NK-92 treated with Interleukin-12 subunit alpha and Interleukin-12 subunit beta, amount 100 ng/mL, for 24 hours (cell line): ENCODE measurements at places on chromosomes 3 and 15.

- no peak for DNase-seq
Measured at GRCh38 chr3:142947799-142948575, 15.5 kb downstream of the PAQR9 start.

DNA sequence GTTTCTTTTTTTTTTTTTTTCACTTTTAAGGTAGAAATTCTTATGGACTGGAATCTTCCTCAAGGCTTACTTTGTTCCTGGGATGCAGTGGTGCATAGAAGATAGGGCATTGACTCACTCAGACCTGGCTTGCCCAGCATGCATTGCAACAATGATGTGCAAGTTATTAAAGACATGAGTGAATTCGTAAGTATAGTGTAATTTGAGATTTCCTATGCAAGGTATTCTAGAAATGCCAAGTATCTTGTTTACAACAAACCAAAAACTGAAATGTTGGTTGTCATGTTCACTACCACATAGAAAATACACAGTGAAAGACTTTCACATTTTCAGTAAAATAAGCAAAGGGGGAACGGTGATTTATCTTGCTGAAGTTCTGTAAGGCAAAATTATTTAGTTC lies 56.5 kb upstream of the FNDC3B start:
- no peak for DNase-seq

DNA sequence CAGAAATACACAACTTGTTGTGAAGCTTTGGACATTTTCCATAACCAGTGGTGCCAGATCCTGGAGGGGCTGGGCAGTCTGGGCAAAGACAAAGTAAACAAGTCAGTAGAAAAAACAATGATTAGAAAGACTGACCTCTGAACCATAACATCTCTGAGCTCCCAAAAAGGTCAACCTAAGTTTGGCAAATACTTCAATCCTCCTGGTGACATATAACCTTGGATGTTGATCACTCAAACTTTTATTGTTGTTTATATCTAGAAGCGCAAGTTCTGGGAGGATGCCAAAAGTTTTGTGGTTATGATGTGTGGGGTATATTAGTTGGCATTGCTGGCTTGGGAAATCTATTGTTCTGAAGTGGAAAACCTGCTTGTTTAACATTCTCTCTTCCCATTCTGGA lies 257.7 kb downstream of the DIPK2A start:
- DNase-seq = no peak

DNA sequence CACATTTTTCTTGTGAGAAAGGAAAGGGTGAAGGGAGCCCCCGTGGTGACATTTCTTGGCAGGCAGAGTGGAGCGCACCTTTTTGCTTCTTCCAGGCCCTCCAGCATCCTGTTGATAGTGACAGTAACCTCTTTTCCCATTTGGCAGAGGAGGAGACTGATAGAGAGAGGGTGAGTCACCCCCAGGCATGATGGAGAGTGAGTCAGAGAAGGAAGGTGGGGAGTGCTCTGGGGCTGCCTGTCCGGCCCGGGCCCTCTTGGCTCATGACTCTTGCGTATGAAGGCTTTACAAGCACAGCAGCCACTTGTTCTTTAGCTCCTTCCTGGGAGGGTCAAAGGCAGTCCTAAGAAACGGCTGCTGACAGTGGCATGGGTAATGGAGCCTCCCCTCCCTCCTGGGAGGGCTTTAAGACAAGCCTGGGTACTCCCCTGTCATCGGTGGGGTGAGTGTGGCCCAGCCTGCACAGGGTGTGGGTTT lies 16.0 kb downstream of the ANKRD63 start:
- DNase-seq = peak; percentile 32

DNA sequence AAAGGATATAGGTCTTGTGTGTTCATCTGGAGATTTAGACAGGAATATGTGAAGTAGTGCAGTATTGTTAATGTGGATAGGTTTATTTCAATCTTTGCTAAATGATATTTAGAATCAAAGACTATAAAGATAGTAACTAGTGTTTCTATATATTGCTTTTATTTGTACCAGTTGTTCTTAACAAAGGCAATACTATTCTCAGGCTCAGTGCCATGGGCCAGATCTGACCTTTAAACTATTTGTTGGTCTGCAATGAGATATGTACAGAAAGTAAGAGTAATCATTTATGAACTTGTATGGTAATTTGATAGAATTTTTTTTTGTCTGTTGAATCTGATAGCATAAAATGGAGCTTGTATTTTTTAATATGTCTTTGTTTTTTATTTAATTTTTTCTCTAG lies 146.7 kb upstream of the AZI2 start:
- DNase-seq = no peak

DNA sequence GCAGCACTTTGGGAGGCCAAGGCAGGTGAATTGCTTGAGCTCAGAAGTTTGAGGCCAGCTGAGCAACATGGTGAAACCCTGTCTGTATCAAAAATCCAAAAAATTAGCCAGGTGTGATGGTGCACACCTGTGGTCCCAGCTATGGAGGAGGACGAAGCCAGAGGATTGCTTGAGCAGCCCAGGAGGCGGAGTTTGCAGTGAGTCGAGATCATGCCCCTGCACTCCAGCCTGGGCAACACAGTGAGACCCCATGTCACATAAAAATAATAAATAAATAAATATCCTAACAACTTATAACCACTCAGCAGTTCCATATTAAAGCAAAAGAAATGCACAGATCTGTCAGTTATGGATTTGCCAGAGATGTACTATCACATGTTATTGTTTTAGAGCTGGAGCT lies 62.6 kb downstream of the LMLN start:
- no peak for DNase-seq

GRCh38 chr3:54087581-54088410 lies 34.6 kb upstream of the CACNA2D3 start:
- no peak for DNase-seq

- no peak for DNase-seq
Measured at GRCh38 chr3:123791898-123792297, 92.2 kb downstream of the MYLK start.

DNA sequence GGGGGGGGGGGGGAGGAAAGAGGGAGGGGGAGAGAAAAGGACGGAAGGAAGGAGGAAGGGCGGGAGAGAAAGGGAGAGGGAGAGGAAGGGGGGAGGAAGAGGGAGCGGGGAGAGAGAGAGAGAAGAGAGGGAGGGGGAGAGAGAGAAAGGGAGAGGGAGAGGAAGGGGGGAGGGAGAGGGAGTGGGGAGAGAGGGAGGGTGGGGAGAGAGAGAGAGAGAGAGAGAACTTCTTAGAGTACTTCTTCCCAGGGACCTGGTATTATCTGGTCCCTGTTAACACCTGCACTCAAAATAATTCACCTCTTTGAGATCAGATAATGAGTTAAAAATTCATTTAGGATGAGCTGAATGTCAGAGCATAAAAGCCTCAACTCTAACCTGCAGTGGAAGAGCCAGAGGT lies 1.1 kb downstream of the SEC13 start:
- no peak for DNase-seq

DNA sequence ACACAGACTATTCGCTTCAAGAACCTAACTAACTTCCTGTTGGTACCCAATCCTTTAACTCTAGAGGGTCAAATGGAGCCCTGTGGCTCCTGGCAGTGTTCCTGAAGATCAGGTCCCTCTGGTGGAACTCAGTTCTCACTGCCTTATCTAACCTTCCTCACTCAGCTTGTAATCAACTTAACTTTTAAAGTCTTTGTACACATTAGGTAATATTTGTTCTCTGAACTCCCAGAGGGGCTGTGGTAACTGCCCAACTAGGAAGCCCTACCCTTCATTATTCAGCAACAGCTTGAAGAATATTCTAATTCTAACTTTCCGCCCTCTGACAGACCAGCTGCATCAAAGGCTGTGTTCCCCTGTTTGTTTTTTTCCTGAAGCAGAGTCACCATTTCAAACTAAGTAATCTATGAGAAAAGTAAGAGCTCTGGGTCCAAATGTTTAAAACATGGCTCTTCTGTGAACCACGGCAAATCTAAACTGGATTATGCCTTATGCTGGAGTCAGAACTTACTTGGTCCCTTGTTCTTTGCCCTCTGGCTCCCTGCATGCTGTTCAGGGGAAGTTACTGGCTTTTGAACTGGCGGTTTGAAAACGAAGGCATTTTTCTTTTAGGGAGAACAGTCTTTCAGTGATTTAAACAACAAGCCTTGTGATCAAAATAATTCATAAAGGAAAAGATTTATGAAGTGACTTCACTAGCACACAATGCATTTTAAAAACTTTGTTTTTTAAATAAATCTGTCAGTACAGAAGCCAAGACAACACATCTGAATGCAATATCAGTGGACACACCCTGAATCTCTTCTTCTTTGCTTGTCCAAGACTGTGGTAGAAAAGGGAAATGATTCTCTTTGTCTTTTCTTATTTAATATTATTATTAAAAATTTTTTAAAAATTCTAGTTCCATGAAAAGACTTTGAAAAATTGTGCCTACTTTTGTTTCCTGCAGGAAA lies 365.6 kb downstream of the TIGIT start:
- no peak for DNase-seq

DNA sequence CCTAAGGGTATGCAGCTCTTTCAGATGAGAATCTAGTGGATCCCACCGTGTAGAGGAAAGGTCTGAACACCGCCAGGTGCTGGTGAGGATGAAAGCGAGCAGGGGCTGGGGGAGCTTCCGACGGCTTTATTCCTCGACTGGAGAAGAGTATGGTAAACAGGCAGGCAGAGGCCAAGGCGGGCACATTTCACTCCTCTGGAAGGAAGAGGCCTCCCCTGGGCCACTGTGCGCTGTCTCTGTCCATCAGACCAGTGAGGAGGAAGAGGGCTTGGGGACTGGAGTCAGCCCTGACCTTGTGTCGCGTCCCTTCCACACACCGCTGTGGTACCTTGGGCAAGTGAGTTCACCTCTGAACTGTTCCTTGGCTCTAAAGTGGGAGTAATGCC lies 4.2 kb downstream of the GHRL start:
- no peak for DNase-seq

DNA sequence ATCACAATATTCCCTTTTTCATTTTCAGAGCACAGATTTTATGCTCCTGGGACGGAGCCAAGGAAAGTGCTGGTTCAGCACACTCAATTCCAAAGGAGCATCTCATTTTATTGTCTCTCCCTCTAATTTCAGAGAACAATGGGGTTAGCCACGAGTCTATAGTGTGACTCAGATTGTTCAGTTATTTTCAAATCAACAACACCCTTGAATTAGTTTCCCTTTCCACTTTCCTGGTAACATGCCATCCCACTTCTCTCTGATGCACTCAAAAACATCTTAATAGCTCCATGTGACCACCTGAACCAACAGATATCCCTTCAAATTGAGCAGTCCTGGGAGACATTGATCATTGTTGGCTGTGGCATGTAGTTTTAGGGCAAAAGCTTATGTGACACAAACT lies 389.7 kb upstream of the MDFIC2 start:
- no peak for DNase-seq

DNA sequence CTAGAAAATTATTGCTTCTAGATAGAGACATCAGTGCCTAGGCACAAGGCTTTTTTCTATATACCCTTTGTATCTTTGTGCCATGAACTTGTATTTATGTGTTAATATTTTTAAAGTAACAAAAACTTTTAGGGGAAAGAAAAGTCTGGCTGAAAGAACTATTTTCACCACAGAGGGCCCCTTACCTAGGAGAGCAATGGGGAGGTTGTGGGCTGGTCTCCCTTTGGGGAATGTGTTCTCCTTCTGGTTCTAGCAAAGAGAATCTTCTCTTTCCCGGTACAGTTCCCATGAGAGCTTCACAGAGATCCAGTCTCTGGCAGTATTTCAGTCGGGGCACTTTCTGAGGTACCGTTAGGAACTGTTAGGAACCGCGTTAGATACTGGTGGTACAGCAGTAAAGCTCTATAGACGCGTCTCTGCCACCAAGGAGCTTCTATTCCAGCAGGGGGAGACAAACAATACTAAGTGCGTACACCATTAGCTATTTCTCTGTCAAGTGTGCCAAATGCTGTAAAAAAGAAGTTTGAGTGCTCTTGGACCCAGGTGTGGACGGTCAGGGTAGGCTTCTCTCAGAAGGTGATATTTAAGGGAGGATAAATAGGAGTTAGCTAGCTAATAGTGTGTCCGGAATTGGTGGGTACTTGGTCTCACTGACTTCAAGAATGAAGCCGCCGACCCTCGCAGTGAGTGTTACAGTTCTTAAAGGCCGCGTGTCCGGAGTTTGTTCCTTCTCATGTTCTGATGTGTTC lies 4.6 kb upstream of the EPB42 start:
- DNase-seq = no peak

GRCh38 chr15:70354346-70354905 lies 256.7 kb upstream of the TLE3 start:
- DNase-seq = no peak

GRCh38 chr15:59721411-59721810 lies 32.3 kb upstream of the BNIP2 start:
- DNase-seq = no peak

- DNase-seq = no peak
Measured at GRCh38 chr3:137062250-137062649, 104.5 kb downstream of the IL20RB start.

DNA sequence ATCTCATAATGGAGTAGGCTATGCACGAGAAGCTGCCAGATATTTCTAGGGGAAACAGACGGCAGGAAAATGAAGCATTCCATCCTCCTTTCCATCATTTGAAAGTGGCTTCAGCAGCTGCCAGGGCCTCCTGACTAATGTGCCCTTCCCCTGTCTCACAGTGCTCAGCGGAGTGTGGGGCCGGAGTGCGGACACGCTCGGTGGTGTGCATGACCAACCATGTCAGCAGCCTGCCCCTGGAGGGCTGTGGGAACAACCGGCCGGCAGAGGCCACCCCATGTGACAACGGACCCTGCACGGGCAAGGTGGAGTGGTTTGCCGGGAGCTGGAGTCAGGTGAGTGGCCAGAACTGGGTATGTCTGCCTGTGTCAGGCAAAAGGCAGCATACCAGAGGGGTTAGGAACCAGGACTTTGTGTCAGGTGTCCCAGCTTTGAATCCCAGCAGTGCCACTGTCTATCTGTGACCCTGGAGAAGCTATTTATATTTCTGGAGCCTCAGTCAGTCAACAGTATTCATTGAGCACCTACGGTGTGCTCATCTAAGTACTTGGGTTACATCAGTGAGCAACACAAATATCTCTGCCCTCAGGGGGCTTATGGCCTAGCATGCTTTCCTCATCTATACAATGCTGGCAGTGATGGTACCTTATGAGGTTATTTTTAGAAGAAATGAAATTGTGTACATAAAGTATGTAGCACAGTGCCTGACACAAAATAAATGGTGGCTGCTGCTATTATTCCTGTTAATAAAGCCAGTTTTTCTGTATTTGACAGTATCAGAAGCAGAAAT lies 52.4 kb upstream of the NR2E3 start:
- no peak for DNase-seq

DNA sequence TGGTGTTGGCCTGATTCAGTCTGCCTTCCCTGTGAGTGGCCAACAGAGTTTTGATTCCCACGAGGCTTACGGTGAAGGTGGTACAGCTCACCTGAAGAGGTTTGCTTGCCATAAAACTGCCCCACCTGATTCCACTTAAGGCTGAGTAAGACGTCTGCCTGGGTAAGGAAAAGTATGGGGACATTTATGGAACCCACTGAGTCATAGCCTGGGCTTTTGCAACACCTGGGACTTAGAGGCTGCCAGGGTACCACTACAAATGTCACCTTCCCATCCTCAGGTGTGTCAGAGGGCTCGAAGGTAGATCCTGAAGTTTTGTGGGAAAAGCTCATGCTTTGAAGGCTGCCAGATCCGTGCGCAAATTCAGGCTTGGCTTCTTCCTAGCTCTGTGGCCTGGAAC lies 56.9 kb upstream of the SLCO2A1 start:
- no peak for DNase-seq
